Epithelial cell of umbilical artery (primary cell): ENCODE measurements at places on chromosomes 6 and 20. TPM values are rescaled to one million over a fixed set of nuclear protein-coding genes. Genes with fewer than 3 reads are reported as not detected.

The RAET1L gene
- not detected in 2 replicates for total RNA-seq

The GSTA2 gene
- not detected in 2 replicates for total RNA-seq

The SLC2A10 gene
- 10.6 and 13.3 TPM in 2 replicates for total RNA-seq

The THEMIS gene
- total RNA-seq, result not detected in 2 replicates

The MCCD1 gene
- not detected in 2 replicates for total RNA-seq

The TMEM14A gene
- 36.7 and 64.3 TPM in 2 replicates for total RNA-seq
